ENCODE measurements at places on chromosomes 12 and 14.
A peak's percentile ranks its signal among the peaks of the same experiment; 100 is the strongest.

GRCh38 chr14:43745746-43746145 is 761.3 kb downstream of the FSCB start:
- no peak for DNase-seq
- no peak overlapping the region for H3K4me3 ChIP-seq
- no peaks in the 10 kb centered on the region for H3K36me3 ChIP-seq

GRCh38 chr12:82425241-82425640 is 66.9 kb downstream of the METTL25 start:
- no peak overlapping the region for H3K27ac ChIP-seq
- no peaks in the 10 kb centered on the region for H3K4me1 ChIP-seq
- no peak for DNase-seq
- H3K4me3 ChIP-seq: no peak overlapping the region

- H3K4me1 ChIP-seq: peaks cover 13% of the 10 kb centered on the region
- DNase-seq: no peak
- H3K36me3 ChIP-seq: no peaks in the 10 kb centered on the region
- H3K27me3 ChIP-seq: no peaks in the 10 kb centered on the region
Measured at GRCh38 chr12:6250343-6250742, 50.1 kb downstream of the CD9 start.

DNA sequence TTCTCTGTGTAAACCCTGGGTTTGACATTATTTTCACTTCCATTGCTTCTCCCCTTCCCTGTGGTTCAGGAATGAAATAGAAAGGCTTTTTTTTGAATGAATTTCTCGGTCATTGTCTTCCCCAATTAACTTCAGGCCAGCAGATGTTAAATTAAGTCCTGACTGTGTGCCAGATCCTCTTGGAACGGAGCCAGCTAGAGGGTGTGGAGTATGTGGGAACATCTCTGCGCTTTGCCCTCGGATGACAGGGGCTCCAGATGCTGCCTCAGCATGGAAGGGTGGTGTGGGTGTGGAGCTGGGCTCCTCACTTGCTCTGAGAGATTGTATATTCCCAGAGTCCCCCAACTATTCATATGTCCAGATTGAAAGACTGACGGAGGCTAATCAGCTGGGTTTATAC is 13.1 kb downstream of the KRT85 start:
- DNase-seq: no peak
- H3K27ac ChIP-seq: no peak overlapping the region
- no peak overlapping the region for H3K4me3 ChIP-seq
- H3K27me3 ChIP-seq: peaks cover 85% of the 10 kb centered on the region

- no peaks in the 10 kb centered on the region for H3K27me3 ChIP-seq
- DNase-seq: no peak
- no peaks in the 10 kb centered on the region for H3K36me3 ChIP-seq
- no peak overlapping the region for H3K27ac ChIP-seq
- H3K4me1 ChIP-seq: peaks cover 24% of the 10 kb centered on the region
- H3K4me3 ChIP-seq: no peak overlapping the region
Measured at GRCh38 chr14:64755781-64756221, 51.6 kb downstream of the PLEKHG3 start.

DNA sequence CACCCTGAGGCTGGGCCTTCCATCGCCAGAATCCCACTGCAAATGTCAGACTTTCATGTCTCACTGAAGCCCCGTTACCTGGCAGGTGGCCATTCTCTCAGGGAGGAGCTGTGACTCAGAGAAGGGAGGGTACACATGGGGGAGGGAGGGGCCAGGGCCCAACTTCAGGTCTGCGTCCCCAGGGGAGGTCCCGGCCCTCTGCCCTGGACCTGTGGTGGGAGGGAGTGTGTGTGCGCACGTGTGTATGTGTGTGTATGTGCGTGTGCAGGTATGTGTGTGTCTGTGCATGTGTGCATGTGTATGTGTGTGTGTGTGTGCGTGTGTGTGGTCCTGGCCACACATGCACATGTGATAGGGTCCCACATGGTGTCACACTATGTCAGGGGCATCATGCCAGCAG is 50.9 kb downstream of the MVK start:
- no peaks in the 10 kb centered on the region for H3K27me3 ChIP-seq
- no peak overlapping the region for H3K4me3 ChIP-seq
- H3K4me1 ChIP-seq: peaks cover 17% of the 10 kb centered on the region
- no peak for DNase-seq
- no peaks in the 10 kb centered on the region for H3K36me3 ChIP-seq

GRCh38 chr14:39665075-39665475 is 232.8 kb upstream of the FBXO33 start:
- no peaks in the 10 kb centered on the region for H3K27me3 ChIP-seq
- no peak for DNase-seq
- H3K4me1 ChIP-seq: no peaks in the 10 kb centered on the region
- no peaks in the 10 kb centered on the region for H3K36me3 ChIP-seq

DNA sequence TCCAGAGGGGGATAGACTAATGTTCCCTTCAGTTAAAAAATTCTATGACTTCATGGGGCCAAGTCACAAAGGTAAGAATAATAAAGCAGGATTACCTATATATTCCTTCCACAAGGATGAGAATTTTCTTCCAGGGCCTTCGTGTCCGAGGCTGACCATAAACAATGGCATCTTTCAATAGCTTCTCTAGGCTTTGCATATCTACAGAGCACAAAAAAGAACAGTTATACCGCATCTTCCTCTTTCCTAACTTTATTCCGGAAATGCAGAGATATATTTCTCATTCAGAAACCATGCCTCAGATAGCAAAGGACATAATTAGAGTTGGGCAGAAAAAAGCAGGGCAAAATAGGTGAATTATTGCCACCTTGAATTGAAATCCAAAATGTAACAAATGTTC is 58.3 kb upstream of the ISM2 start:
- H3K36me3 ChIP-seq: peaks cover 98% of the 10 kb centered on the region
- H3K4me1 ChIP-seq: no peaks in the 10 kb centered on the region
- no peak for DNase-seq
- H3K27ac ChIP-seq: no peak overlapping the region

- H3K4me1 ChIP-seq: peaks cover 98% of the 10 kb centered on the region
- peak overlapping the region; percentile 86 for H3K27ac ChIP-seq
- no peaks in the 10 kb centered on the region for H3K27me3 ChIP-seq
- DNase-seq: no peak
- no peaks in the 10 kb centered on the region for H3K36me3 ChIP-seq
- H3K4me3 ChIP-seq: peak overlapping the region; percentile 26
Measured at GRCh38 chr14:99258341-99258861, 13.6 kb downstream of the BCL11B start.

GRCh38 chr12:66301944-66302826 is at the start of gene HELB:
HELB (plus strand) TSS chr12:66302493; CDS start chr12:66302604, 111 bp downstream.
- peak; percentile 88 for DNase-seq
- no peaks in the 10 kb centered on the region for H3K4me1 ChIP-seq
- H3K27me3 ChIP-seq: peaks cover 5% of the 10 kb centered on the region
- no peaks in the 10 kb centered on the region for H3K36me3 ChIP-seq

GRCh38 chr14:89137526-89138163 is 279.4 kb downstream of the FOXN3 start:
- H3K27ac ChIP-seq: peak overlapping the region; percentile 2
- peaks cover 4% of the 10 kb centered on the region for H3K4me1 ChIP-seq
- H3K36me3 ChIP-seq: no peaks in the 10 kb centered on the region

DNA sequence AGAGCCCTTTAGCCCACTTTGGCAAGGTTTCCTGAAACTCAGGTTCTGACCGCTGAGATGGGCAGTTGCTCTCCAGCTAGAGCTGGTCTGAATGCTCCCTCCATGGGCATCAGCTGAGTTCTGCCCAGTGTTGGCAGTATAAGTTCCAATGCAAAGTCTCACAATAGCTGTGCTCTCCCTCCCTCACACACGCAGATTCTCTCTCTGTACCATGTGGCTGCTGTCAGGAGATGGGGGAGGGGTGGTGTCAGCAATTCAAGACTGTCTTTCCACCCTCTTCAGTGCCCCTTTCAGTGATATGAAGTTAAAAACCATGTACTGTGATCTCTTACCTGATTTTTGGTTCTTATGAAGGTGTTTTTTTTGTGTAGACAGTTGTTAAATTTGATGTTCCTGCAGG is 164.3 kb upstream of the PLEKHA5 start:
- no peaks in the 10 kb centered on the region for H3K27me3 ChIP-seq
- no peaks in the 10 kb centered on the region for H3K36me3 ChIP-seq
- no peaks in the 10 kb centered on the region for H3K4me1 ChIP-seq
- no peak overlapping the region for H3K27ac ChIP-seq
- no peak overlapping the region for H3K4me3 ChIP-seq

DNA sequence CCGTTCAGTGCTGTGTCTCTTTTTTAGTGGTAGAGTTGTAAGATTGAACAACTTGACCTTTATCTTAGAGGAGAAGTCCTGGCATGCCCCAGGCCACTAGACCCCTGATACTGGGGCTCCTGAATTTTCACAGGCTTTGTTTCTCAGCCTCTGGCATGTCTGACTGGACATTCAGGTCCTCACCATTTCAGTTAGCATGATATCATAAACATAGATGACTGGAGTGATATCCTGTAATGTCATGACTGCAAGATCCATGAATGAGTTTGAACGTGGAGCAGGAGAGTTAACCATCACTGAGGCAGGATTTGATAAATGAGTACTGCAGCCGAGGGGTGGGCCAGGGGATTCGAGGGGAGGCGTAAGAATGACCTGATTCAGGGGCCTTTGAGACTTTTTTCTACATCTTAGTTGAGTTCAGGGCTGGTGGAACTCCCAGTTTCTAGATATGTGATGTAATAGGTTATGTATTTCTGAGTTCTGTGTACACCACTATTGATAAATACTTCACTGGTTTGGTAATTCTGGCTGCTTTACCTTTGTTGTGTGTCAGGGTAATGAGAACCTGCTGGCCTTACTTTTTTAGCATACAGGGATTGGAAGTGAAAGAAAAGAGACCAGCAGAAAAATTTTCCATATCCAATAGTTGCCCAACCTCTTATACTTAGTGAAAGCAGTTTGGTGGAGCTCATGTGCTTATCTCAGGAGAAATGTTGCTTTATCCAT is 217.0 kb downstream of the SYNE2 start:
- no peaks in the 10 kb centered on the region for H3K4me1 ChIP-seq
- DNase-seq: no peak
- no peak overlapping the region for H3K4me3 ChIP-seq
- H3K27ac ChIP-seq: no peak overlapping the region
- H3K27me3 ChIP-seq: no peaks in the 10 kb centered on the region

DNA sequence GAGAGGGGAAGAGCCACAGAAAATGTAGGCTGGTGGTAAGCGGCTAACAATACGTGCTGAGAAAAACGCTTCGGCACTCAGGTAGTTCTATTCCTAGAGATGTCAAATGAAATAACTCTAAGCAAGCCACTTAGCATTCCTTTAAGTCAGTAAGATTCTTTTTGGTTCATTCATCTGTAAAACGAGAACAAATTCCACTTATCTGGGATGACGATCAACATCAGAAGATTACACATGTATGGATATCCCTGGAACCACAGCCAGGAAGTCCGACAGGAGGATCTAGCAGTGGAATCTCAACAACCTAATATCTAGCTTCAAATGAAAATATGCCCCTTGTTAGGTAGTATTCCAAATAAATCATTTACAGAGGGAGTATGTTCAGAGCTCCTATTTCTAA is 74.6 kb upstream of the CDKN3 start:
- H3K4me3 ChIP-seq: no peak overlapping the region
- H3K27me3 ChIP-seq: no peaks in the 10 kb centered on the region
- no peak for DNase-seq
- no peak overlapping the region for H3K27ac ChIP-seq
- H3K36me3 ChIP-seq: no peaks in the 10 kb centered on the region

DNA sequence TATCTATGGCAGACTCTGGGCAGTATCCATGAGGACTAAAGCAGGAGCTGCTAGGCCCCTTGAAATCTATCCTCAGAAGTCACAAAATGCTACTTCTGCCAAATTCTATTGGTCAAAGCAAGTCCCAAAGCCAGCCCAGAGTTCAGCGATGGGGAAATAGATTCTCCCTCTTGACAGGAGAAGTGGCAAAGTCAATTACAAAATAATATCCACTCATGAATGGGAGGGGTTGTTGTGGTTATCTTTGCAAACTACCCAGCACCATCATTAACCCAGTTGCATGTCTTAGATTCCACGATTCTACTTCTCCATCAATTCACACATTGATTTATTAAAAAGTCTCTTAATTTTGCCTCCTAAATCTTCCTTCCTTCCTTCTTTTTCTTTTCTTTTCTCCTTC is 30.7 kb upstream of the STXBP6 start:
- no peaks in the 10 kb centered on the region for H3K36me3 ChIP-seq
- H3K27ac ChIP-seq: no peak overlapping the region
- no peak for DNase-seq
- no peak overlapping the region for H3K4me3 ChIP-seq

DNA sequence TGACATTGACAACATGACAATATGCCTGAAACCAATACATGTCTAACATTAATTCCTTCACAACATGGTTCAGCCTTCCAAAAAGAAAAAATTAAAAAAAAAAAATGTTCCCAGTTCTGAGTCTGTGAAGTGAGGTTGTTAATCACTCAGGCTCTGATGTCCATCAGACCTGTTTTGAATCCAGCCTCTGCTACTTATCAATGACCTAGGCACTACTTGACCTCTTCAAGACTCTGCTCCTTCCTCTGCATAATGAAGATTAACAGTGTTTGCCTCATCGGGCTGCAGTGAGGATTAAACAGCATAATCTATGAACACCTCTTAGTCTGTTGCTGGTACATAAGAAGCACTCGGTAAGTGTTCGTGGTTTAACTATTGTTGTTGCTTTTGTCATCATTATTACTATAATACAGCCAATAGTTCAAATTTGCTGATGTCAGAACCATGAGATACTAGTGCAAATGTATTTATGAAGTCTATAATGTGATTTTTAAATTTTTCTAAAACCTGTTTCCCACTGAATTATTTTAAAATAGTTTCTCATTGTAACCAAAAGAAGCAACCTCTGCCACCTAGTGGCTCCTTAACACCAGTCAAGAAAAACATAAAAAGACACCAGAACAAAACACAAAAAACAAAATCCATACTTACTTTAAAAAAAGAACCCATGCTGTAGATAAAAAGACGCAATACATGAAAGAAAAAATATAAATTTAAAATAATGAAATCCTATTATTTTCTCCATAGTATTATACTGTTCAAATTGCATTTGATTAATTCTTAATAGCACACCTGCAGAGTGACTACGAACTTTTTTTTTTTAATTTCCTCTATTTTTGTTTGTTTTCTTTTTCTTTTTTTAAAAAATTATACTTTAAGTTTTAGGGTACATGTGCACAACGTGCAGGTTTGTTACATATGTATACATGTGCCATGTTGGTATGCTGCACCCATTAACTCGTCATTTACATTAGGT is 20.3 kb upstream of the TMX1 start:
- H3K27me3 ChIP-seq: no peaks in the 10 kb centered on the region
- H3K4me3 ChIP-seq: no peak overlapping the region
- no peak overlapping the region for H3K27ac ChIP-seq

DNA sequence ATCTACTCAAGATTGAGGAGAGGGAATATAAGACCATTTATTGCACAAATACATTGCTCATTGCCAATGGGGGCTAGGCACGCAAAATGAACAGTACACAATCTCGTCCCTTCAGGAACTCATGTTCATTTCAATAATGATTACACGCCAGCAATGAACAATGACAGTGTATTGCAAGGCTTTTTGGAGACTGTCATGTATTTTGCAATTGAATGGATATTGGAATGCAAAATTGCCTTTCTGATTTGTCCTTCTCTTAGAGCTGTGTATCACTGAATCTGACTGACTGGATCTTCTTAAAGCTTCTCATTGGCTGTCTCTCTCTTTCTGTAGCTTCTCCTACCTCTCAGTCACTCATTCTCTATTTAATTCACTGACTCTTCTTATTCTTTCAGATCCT is 400.2 kb upstream of the DCN start:
- no peak overlapping the region for H3K27ac ChIP-seq
- H3K4me3 ChIP-seq: no peak overlapping the region
- H3K4me1 ChIP-seq: peaks cover 3% of the 10 kb centered on the region

- H3K27me3 ChIP-seq: no peaks in the 10 kb centered on the region
- no peaks in the 10 kb centered on the region for H3K4me1 ChIP-seq
- no peak for DNase-seq
- no peaks in the 10 kb centered on the region for H3K36me3 ChIP-seq
- no peak overlapping the region for H3K4me3 ChIP-seq
- no peak overlapping the region for H3K27ac ChIP-seq
Measured at GRCh38 chr12:111352296-111352993, 16.4 kb downstream of the PHETA1 start.

All from esophagus squamous epithelium (tissue), 5 donors.